ENCODE measurements at places on chromosomes 16 and 17.

DNA sequence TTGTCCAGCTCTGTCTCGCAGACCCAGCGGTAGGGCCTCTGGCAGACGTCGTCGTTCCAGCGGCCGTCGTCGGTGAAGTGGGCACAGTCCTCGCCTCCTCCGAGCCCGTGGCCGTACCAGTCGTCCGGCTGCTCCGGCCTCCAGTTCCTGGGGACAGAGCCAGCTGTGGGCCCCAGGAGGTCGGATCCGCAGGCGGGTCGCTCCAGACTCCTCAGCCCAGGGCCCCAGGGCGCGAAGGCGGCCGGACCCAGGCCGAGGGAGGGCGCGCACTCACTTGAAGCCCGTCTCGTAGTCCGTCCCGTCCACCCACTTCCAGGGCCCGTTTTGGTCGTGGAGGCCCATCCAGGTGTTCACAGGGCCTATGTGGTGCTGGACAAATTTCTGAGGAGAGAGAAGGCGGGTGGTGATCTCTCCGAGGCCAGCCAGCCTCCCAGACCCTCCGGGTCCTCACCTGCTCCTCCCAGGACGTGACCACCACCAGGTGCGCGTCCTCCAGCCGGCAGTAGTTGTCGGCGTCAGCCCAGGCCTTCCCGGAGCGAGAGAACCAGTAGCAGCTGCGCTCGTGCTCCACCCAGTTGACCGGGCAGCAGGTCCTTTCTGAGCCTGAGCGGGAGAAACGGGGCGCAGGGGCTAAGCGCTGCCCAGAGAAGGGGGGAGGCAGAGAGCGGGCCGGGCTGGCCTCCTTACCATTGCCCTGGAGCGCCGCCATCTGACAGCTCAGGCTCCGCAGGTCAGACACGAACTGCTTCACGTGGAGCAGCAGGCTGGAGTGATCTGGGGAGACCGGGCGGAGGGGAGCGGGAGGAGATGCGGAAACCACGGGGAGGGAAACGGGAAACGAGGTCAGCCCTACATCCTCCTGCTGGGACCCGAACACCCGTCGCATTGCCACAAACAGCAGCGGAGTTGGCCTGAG lies 5.2 kb downstream of the ASGR1 start:
- DNase-seq: peak; percentile 68

GRCh38 chr16:67278773-67279295 lies 498 bp upstream of the PLEKHG4 start:
- DNase-seq: no peak

DNA sequence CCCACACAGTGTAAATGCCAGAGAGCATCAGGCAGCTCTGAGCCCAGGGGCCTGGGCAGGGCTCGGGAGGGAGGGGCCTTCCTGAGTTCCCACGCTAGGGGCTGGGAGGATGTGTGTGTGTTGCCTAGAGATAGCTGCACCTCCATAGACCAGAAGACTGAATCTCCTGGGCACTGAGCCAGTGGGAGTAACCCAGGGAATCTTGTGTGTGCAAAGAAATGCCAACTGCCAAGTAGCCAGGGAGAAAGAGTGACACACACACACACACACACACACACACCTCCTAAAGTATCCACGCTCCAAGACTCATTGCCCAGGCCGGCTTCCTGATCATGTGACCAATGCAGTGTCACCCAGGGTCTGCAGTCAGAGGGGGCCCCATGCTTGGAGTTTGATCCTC lies 166.2 kb upstream of the RPL38 start:
- no peak for DNase-seq

DNA sequence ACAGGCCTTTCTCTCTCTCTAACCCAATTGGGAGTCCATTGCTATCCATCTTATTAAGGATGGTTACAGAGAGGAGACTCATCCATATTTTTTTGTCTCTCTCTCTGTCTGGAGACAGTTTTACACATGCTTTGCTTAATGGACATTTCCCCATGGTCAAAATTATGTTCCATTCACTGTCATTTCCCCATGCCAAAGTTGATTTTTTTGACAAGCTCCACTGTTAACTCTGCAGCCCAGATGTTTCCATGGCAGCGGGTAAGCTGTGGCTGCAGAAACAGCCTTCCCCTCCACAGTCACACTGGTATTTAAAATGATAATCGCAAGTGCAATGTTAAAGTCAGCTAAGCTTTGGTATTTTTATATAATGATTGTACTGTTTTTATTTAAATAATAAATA lies 63.9 kb upstream of the HLF start:
- no peak for DNase-seq

DNA sequence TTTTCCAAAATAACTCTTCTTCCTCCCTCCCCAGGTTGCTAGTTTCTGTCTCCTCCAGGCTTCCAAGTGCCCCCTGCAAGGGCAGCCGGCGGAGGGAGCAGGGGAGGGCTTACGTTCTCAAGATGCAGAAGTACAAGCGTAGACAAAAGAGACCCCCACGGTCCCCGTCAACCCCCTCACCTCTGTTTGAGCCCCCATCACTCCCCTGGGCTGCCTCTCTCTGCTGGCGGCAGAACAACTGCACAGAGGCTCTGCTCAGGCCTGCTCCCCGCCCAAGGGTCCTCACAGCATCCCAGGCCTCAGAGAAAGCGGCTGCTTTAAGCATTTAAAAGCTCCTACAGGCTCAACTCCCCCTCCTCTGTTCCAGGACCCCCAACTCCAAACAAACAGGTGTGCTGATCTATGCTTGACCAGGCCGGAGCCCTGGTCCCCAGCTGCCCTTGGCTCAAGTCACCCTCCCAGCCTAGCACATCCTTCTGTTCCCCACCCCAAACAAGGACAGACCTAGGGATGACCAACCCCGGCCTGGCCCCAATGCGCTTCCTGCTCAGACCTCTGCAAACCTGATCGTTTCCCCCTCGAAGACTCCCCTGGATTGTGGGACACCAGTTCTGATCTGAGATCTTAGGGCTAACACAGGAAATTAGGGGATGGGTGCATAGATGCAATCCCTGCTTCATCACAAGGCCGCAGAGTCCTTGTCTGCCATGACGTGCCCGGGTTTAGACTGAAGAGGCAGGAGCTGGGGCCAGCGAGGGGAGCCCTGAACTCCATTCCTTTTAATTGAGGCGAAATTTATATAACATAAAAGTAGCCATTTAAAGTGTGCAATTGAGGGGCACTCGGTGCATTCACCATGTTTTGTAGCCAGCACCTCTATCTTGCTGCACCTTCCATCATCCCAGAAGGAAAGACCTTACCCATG lies 17.2 kb upstream of the RBFOX3 start:
- DNase-seq: peak; percentile 7
